ENCODE measurements at places on chromosomes 16 and 17. TPM values are rescaled to one million over a fixed set of nuclear protein-coding genes. Genes with fewer than 3 reads are reported as not detected.

The CASKIN2 gene
- 8.4 TPM for total RNA-seq

The SCN4A gene
- total RNA-seq, result 0.02 TPM

The TP53TG3B gene
- not detected for total RNA-seq

The TLCD3B gene
- 0.38 TPM for total RNA-seq

The ENPP7 gene
- total RNA-seq, result not detected

The RABEP2 gene
- total RNA-seq, result 64.3 TPM

The CPNE7 gene
- 4.7 TPM for total RNA-seq

The NACA2 gene
- total RNA-seq, result not detected

The KATNB1 gene
- 22.0 TPM for total RNA-seq

The PMP22 gene
- 53.0 TPM for total RNA-seq

The GJC1 gene
- total RNA-seq, result 89.1 TPM

The MSI2 gene
- total RNA-seq, result 47.9 TPM

The TEX14 gene
- 0.19 TPM for total RNA-seq

The SLC5A11 gene
- 0.05 TPM for total RNA-seq

The CRYBA1 gene
- total RNA-seq, result not detected

The KRTAP1-1 gene
- not detected for total RNA-seq

The ARSG gene
- total RNA-seq, result 0.77 TPM
